Astrocyte (in vitro differentiated cells and primary cell): ENCODE measurements at places on chromosomes 2 and 18.

GRCh38 chr2:238424313-238424700 is 2.4 kb upstream of the ASB1 start:
- peak overlapping the region; percentile 96 for H3K27ac ChIP-seq
- H3K36me3 ChIP-seq, result no peaks in the 10 kb centered on the region
- peak; percentile 78 for DNase-seq
- no peak overlapping the region for H3K4me3 ChIP-seq
- H3K27me3 ChIP-seq, result no peaks in the 10 kb centered on the region

GRCh38 chr2:152525277-152525838 is 190.4 kb downstream of the FMNL2 start:
- H3K36me3 ChIP-seq, result no peaks in the 10 kb centered on the region
- peaks cover 36% of the 10 kb centered on the region for H3K4me1 ChIP-seq
- H3K27ac ChIP-seq, result peak overlapping the region; percentile 29

GRCh38 chr18:23397907-23398306 is 55.2 kb upstream of the RIOK3 start:
- H3K27me3 ChIP-seq, result no peaks in the 10 kb centered on the region
- no peak overlapping the region for H3K4me3 ChIP-seq
- peaks cover 13% of the 10 kb centered on the region for H3K4me1 ChIP-seq
- H3K36me3 ChIP-seq, result no peaks in the 10 kb centered on the region

DNA sequence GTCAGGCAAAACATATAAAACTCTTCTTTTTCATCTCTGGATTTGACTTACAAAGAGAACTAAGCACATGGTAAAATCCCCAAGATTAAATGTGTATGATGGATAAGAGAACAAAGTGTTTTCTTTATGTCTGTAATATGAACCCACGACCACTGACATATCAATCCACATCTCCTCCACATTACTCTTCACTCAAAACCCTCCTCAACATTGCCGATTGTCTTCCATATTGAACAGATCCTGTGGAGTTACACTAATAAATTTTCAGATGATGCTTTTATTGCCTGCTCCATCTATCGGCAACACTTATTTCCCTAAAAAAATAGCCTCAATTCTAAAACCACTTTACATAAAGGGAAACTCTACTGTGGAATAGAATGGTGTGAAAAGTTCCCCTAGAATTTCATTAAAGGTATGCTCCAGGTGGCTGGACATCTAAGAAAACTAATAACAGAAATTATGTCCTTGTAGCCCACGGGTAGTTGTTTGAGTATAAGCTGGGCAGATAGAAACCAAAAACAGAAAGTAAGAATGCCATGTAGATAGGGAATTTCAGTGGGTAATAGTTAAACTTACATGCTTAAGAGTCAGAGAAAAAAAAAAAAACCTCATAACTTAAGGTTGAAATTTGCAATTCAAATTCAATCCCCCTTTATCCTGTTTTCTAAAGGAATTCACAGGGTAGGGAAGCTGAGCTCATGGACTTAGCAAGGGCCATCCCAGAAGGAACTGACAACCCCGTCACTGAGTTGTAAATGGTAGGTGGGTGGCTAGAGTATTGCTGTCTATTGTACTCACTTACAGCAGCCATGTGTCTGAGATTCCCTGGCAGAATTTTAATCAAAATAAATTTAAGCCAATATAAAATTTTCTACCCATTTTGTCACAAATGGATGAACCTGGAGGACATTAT is 305.4 kb upstream of the LYPD1 start:
- H3K27ac ChIP-seq, result no peak overlapping the region
- H3K36me3 ChIP-seq, result no peaks in the 10 kb centered on the region
- no peak overlapping the region for H3K4me3 ChIP-seq

- H3K36me3 ChIP-seq, result no peaks in the 10 kb centered on the region
- H3K27me3 ChIP-seq, result no peaks in the 10 kb centered on the region
- H3K4me3 ChIP-seq, result no peak overlapping the region
- no peak for DNase-seq
- no peak overlapping the region for H3K27ac ChIP-seq
Observed at GRCh38 chr2:211159972-211160371, 603.6 kb downstream of the CPS1 start.

DNA sequence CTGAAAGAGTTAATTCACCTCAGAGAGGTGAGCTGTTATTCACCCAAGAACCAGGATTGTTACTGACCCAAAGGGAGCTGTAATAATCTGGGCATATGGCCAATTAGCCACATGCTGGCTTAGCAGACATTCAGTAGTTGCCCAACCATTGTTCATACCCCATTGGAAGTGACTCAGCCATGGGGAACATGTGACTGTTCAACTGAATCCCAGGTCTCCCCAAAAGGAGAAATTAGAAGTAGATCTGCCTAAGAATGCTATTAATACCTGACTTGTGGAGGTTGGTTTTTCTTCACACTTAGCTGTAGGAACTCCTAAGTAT is 272.6 kb upstream of the UBE2E3 start:
- H3K27ac ChIP-seq, result no peak overlapping the region
- H3K4me3 ChIP-seq, result no peak overlapping the region
- DNase-seq, result peak; percentile 79
